ENCODE measurements at places on chromosomes 4 and X. TPM values are rescaled to one million over a fixed set of nuclear protein-coding genes. Genes with fewer than 3 reads are reported as not detected.
A peak's percentile ranks its signal among the peaks of the same experiment; 100 is the strongest.

Gene TEX11
- total RNA-seq: 0.03 TPM

Gene FHIP1A
- total RNA-seq: 25.7 TPM

GRCh38 chr4:914531-914930 is 17.6 kb downstream of the GAK start:
- DNase-seq: no peak

- no peak for DNase-seq
Measured at GRCh38 chr4:153784166-153784699, 4.7 kb downstream of the SFRP2 start.

DNA sequence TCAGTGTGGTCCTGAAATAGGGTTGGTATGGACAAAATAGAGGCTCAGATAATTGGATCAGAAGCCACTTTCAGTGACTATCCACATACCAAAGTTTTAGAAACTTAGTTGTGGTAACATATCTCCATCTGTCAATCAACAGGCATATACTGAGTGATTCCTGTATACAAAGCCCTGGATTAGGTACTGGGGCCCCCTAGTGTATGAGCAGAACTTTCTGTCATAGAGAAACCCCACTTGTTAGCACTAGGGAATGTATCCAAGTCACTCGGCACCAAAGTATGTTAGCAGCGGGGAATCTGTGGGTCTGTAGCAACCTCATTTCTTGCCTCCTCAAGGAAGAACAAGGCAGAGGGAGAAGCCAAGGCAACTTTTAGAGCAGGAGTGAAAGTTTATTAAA is 50.7 kb downstream of the MAP7D3 start:
- DNase-seq: peak; percentile 23

Gene AGA
- 19.5 TPM for total RNA-seq

Gene RP2
- total RNA-seq: 17.2 TPM

- no peak for DNase-seq
Measured at GRCh38 chrX:110097920-110098319, 95.0 kb downstream of the TMEM164 start.

DNA sequence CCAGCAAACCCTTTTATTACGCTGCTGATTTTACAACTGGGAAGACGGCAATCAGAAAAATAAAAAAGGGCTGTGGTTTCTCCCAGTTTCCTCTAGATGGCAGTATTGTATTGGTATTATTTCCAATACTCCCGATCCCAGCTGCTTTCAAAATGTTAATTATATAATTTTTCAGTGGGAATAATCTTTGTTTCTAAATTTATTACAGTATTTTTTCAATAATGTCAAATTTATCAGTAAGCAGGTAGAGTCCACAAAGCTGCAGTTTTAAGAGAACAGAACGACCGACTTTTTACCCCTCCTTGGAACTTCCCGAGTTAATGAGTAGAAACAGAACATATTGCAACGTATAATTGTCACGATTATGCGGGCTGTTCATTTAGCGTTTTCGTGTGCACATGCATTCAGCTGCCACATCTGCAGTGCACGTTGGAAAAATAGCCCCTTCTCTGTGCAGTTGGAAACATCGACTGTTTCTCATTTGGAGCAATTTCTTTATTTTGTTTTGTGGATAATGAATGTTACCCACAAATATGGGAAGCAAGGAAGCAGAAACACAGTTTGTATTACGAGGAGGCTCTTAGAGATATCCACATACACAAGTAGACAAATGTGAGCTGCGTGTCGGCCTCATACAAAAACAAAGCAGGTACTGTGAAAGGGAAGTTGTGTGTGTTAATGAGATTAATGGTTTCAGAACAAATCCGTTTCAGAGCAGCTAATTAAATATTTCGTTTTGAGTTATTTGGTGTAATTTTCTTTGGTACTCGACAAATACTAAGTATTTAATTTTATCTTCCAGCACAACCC is 188.0 kb downstream of the STIM2 start:
- peak; percentile 18 for DNase-seq

Gene PABPC1L2A
- not detected for total RNA-seq

Gene SOWAHD
- total RNA-seq: not detected

DNA sequence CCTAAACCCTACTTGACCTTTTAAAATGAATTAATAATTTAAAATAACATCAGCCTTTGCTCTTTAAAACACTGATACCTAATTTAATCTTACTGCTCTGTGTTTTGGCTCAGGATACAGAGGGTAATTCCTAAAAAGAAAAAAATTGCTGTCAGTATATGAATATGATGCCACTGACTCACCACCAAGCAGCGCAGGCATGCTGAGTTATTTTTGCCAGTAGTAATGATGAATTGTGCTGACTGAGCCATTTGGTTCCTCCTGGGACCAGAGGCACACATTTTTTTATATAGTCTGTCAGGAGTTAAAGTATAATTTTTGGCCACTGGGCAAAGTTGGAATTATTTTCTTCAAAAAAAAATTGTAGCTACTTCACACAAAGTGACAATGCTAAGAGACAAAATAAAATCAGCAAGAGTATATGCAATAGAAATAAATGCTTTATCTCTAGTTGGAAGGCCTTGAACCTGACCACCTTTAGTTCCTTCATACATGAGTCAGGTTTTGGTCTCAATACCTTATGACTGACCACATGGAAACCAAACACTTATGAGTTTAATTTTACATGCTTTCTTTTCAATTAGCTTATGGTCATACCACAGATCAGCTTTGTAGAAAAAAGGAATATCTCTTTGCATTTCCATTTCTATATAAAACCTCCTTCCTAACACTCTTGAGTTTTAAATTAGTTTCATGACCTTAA is 115.1 kb downstream of the PPP3CA start:
- no peak for DNase-seq

Gene PAGE2
- total RNA-seq: not detected

Gene RPL10
- 4,507 TPM for total RNA-seq

Gene GC
- not detected for total RNA-seq

DNA sequence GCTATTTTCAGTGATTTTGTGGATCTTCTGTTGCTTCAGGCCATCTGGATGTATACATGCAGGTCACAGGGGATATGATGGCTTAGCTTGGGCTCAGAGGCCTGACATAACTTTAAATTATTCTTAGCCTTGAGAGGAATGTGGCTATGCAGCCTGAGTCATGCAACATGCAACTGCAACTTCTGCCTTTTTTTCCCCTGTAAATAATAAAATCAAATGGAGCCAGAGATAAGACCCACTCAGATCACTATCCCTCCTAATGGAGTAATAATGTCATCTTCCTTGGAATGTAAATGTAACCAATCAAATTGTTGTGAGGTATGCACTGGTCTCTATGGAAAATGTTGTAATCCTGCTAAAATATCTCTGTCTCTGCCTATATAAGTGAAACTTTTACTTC is 54.9 kb downstream of the MAGEB17 start:
- no peak for DNase-seq

Gene DACH2
- total RNA-seq: 0.11 TPM

GRCh38 chr4:141845901-141846300 is 209.5 kb downstream of the IL15 start:
- DNase-seq: no peak

GRCh38 chr4:72553540-72554337 is 15.3 kb downstream of the ADAMTS3 start:
- DNase-seq: no peak

- DNase-seq: no peak
Measured at GRCh38 chr4:102321260-102321995, 23.9 kb downstream of the SLC39A8 start.

Gene NAP1L3
- total RNA-seq: 88.5 TPM

Gene NPY2R
- 8.5 TPM for total RNA-seq

GRCh38 chr4:113888006-113888405 is 91.4 kb downstream of the ARSJ start:
- DNase-seq: no peak

Gene HNRNPH2
- total RNA-seq: 64.5 TPM

- no peak for DNase-seq
Measured at GRCh38 chr4:146261041-146261440, 46.7 kb downstream of the REELD1 start.

Gene RBM46
- 0.09 TPM for total RNA-seq

- no peak for DNase-seq
Measured at GRCh38 chr4:26503427-26503826, 13.1 kb upstream of the CCKAR start.

- DNase-seq: no peak
Measured at GRCh38 chr4:152528060-152528459, 7.8 kb downstream of the FBXW7 start.

Gene USP26
- total RNA-seq: not detected

GRCh38 chr4:47484168-47484567 is 907 bp upstream of the ATP10D start:
- no peak for DNase-seq

- DNase-seq: no peak
Measured at GRCh38 chr4:182272151-182272550, 28.9 kb downstream of the TENM3 start.

DNA sequence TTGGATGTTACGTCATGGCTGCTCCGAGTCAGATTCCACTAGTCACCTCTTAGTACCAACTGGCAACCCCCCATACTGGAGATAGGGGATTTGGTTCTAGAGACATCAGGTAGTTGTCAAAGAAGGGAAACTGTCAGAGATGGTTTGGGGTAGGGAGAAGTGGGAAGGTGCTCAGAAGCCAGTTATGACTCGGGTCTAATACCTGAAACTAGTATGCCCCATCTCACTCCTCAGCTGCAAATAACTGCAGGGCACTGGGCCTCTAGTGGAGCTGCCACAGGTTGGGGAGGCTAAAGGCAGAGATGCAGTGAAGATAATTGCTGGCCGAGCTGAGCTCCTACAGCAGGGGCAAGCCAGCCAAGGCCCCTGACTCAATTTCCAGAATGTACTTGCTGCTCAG is 30.0 kb downstream of the OTUD6A start:
- DNase-seq: no peak

Gene AMBN
- 0.15 TPM for total RNA-seq

DNA sequence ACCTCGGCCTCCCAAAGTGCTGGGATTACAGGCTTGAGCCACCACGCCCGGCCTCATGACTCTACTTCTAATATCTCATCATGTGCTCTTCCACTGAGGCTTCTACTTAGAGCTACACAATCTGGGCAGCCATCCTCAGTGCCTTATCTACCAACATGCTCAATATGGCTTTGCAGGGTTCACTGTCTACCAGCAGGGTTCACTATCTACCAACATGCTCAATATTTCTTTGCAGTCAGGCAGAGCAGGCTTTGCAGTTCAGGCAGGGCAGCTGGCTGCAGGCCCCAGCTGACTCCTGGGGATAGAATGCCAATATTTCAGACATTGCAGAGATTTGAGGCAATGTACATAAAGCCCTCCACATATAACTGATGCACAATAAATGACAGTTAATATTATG is 47.5 kb downstream of the PKD2 start:
- peak; percentile 60 for DNase-seq

DNA sequence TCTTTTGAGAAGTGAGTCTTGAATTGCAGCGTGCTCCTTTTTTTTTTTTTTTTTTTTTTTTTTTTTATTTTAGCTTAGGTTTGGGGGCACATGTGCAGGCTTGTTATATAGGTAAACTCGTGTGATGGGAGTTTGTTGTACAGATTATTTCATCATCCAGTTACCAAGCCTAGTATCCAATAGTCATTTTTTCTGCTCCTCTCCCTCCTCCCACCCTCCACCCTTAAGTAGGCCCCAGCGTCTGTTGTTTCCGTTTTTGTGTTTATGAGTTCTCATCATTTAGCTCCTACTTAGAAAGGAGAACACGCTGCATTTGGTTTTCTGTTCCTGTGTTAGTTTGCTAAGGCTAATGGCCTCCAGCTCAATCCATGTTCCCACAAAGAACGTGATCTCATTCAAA is 81.3 kb upstream of the TSPAN5 start:
- no peak for DNase-seq

- DNase-seq: no peak
Measured at GRCh38 chrX:123399709-123400108, 215.6 kb downstream of the GRIA3 start.

Gene XG
- not detected for total RNA-seq

DNA sequence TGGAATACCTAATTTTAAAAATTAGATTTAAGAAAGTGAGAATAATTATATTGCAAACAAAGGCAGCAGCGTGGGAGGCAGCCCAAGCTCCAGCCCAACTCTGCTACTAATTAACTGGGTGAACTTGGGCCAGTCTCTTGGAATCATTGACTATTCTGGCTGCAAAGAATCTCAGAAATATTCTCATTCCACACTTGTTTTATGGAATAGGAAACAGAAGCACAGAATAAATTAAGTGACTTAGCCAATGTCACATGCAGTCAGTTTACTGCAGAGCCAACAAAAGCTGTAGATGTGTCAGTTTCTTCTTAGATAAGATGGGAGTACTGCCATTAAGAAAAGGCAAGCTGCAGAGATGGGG is 132.6 kb upstream of the FAM9B start:
- no peak for DNase-seq

Gene UCP1
- total RNA-seq: 0.28 TPM

DNA sequence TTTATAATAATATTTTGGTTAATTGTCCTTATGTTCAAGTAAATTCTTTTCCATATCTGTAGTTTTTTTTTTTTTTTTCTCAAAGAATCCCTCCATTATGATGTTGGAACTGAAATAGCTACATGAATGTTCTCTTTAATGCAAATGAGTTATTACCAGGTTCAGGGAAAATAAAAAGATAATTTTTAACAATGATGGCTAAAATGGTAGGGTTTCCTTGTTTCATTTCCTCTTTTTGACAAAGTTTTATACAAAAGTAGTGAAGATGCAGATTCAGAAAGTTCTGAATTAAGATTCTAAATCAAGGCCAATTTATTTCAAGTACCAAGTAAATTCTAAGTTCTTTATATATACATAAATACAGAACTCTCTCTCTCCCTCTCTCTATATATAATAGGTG is 779.0 kb upstream of the INTU start:
- DNase-seq: no peak

Gene GK2
- not detected for total RNA-seq

Gene SRPX
- 4.8 TPM for total RNA-seq

DNA sequence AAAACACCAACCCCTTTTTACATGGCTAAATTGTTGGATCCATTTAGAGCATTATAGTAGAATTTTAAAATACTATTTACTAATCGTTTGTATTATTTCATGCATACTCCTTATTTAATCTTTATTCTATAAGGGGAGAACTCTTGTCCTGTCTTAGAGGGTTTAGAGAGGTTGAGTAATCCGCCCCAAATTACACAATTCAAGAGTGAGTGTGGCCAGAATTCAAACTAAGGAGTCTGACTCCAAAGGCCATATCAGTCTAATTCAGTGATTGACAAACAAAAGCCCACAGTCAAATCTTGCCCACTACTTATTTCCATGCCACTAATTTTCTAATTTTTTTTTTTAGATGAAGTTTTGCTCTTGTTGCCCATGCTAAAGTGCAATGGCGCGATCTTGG is 33.7 kb upstream of the NEIL3 start:
- DNase-seq: no peak

All from neural progenitor cell (in vitro differentiated cells).